ENCODE measurements at places on chromosomes 11 and 22. TPM values are rescaled to one million over a fixed set of nuclear protein-coding genes. Genes with fewer than 3 reads are reported as not detected.

DNA sequence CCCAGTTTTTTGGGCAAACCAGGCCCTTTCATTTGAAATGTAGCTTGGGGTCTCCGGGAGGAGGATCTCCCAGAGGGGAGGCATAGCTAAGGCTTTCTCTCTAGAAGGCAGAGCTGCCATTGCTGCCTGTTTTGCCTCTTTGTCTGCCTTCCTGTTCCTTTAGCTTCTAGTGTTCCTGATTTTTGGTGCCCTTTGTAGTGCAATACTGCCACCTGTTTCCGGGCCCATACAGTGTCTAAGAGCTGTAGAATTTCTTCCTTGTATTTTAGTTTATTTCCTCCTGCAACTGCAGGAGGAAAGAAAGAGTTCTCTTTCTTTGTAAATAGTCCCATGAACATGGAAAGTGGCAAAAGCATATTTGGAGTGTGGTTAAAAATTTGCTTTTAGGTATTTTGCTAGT, 19.3 kb upstream of the GLYATL1 start:
- DNase-seq = no peak

- DNase-seq = no peak
These were observed 759.0 kb upstream of the API5 start for GRCh38 chr11:42552786-42553185.

DNA sequence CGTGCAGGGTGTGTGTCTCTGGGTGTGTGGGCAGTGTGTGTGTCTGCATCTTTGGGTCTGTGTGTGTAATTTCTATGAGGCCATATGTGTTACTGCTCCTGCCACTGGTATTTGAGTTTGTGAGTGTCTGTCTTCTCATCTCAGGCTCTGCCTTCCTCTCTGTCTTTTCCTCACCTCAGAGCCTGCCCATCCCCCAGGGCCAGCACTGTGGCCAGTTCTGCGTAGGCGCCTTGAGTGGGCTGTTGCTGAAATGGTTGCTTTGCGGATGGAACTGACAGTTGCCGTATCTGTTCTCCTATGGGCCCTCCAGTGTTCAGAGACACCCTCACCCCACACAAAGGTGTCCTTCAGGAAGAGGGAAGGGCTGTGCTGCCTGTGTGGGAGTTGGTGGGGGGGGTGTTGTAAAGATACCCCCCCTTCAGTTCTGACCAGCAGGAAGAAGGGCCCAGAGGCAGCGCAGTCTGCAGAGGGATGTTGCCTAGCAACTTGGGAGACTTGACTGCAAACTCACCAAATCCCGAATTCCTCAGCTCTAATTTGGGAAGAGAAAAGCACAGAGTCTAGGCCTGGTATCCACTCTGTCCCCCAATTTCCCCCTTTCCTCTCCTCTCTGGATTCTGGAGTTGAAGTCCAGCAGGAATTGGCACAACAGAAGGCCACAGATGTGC, 2.0 kb upstream of the NRGN start:
- no peak for DNase-seq

GRCh38 chr11:7904917-7905316, 26.2 kb downstream of the OR10A6 start:
- DNase-seq = no peak

DNA sequence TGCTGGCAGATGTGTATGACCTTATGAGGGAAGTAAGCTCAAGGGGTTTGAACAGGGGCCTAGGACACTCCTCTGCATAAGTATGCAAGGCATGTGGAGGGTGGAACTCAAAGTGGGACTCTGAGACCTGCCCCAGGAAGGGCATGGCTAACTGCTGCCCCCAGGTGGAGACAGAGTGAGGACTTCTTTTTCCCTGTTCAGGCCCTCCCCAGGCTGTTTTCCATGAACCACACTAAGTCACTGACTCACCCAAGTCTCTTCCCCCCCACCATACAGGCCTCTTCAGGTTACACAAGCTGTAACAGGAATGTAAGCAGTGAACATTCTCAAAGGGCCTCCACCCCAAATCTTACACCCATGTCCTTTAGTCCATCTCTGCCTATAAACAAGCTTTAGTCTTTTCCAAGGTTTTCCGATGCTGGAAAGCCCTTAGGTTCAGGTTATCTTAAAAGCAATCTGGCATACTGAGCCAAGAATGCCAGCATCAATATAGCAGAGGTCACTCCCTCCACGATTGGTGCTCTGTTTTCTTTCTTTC, 13.1 kb downstream of the EEF1G start:
- peak; percentile 83 for DNase-seq

GRCh38 chr11:128195057-128195751, 392.2 kb downstream of the ETS1 start:
- no peak for DNase-seq

DNA sequence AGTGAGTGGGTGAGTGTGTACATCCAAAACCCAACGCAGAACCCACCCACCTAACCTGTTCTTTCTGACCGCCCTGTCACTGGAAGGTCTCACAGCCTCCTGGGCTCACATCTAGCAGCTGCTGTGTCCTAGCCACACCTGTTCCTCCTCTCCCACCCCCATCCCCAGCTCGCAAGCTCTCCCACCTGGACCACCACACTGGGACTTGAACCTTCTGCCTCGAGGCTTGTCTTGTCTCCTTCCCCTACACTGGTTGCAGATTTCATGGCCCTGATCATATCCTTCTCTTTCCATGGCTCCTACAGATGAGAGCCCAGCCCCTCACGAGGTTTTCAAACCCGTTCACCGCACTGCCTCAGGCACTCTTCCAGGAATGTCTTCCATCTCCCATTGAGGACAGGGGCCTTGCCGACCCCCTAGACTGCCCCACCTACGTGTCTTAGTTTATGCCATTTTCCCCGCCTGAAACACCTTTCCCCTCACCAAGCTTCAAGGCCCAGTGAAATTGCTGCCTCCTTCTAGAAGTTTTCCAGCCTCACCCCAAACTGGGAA, 6.7 kb downstream of the IFITM10 start:
- no peak for DNase-seq

DNA sequence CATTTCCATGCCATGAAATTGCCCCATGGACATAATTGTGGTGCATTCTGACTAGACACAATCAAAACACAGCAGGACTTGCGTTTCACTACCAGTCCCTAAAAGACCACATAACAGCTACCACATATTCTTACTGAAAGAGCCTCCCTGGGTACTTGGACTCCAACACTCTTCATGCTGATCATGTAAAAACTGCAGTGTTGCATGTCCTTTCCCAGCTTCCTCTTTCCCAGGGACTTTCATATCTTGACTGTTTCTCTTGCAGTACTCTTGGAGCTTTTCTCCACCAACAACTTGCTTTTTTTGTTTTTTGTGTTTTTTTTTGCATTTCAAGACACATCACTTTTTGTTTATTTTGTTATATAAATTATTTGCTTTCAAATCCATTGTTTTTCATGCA, 22.9 kb downstream of the MS4A6E start:
- DNase-seq = no peak

GRCh38 chr22:33315117-33315516, 256.9 kb upstream of the SYN3 start:
- no peak for DNase-seq

GRCh38 chr11:63560506-63561180, 2.5 kb downstream of the PLAAT2 start:
- DNase-seq = no peak

Gene KRTAP5-7
- not detected for total RNA-seq

Gene BCO2
- 1.3 TPM for total RNA-seq

Gene HBD
- not detected for total RNA-seq

Gene SYT13
- total RNA-seq = 0.05 TPM
